ENCODE measurements at places on chromosomes 5 and 9.

- DNase-seq = no peak
Observed at GRCh38 chr9:76516350-76516749, 57.4 kb downstream of the GCNT1 start.

DNA sequence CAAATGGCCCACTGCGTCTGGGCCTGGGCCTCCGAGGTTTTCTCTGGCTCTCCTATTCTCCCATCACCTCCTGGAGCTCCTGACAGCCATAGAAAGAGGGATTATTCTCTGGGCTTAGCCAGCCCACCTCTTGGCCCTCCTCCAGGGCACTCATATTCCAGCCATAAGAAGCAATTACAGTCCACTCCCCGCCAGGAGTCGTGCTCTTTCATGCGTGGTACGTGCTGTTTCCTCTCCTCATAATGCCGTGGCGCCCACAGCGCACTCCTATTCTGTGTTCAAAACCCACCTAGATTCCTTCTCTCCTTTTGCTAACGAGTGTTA lies 240.8 kb upstream of the ZNF462 start:
- DNase-seq = no peak

GRCh38 chr9:26326563-26326962 lies 566.0 kb downstream of the CAAP1 start:
- DNase-seq = peak; percentile 11

- no peak for DNase-seq
Observed at GRCh38 chr9:127679506-127679905, 27.3 kb upstream of the CFAP157 start.

DNA sequence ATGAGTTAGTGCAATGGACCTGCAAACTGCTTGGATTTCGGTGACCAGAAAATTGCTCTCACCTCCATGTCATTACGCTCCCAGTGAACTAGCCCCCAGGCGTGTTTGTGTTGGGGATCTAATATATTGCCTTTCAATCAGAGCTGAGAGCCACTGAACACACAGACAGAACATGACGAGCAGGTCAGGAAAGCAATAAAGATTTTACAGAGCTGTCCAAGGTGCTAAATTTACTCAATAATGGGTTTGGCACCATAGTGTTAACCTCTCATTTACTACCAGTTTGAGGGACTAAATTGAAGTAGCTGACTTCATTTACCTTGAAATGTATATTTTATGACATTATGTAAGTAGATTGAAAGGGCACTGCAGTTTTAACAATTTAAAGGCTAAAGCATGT lies 383.0 kb downstream of the EBF1 start:
- DNase-seq = no peak

DNA sequence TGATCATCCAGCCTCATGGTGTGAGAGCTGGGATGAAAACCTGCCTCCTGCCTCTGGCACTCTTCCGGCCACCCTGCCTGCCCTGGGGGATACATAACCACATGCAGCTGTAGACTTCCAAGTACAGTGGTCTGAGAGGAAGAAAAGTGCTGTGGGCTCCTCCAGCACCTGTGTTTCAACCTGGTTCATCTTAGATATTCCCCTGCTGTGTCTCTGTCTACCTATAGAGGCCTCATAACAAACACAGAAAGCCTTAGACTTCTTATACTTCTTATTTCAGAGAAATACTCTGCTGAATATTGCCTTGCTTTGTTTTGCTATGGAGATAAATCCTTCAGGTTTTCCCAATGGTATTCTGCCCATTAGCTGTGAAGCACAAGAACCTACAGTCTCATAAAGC lies 19.6 kb upstream of the TNFAIP8 start:
- DNase-seq = no peak

DNA sequence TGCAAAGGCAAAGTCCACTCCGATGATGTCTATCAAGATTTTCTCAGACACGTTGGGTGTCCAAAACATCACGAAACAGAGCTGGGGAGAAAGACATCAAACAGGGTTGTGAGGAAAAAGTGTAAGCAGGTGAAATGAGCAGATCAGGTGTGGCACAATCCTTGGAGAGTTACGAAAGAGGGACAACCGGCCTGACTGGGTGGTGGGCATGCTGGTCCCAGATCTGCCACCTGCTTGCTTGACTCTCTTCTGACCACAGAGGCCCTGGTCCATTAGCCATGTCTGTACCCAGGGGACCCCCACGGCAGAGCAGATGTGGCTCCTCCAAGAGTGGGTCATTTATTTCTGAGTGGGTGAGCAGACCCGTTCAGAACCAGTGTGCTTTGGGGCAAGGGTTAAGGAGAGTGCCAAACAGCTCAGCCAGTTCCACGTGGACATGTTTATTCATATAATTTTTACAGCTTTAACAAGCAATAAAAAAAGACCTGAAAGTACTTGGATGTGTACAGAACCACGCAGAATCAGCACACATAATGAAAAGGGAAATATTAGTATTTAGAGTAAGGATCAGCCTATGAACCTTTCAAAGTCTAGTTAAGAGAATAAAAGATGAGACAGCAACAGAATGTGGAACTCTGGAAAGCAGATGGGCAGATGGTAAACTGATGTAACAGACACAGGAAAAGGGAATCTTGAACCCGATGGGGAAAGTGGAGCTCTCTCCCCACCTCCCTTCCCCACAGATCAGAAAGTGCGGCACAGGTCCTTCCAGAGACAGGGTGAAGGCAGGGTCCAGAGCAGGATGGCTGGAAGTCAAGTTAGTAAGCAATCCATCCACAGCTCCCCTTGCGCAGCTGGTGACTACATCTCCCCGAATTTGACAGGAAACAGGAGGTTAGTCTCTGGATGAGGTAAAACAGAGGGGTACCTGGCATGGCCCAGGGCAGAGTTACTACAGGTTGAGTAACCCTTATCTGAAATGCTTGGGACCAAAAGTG lies 52.5 kb downstream of the OTULIN start:
- no peak for DNase-seq

GRCh38 chr5:116340799-116341198 lies 233.8 kb downstream of the SEMA6A start:
- no peak for DNase-seq

GRCh38 chr9:105047742-105048041 lies 119.7 kb upstream of the ABCA1 start:
- no peak for DNase-seq

GRCh38 chr9:110240198-110240597 lies 16.1 kb downstream of the TXN start:
- DNase-seq = no peak
